ENCODE measurements at places on chromosomes 7 and 10. TPM values are rescaled to one million over a fixed set of nuclear protein-coding genes. Genes with fewer than 3 reads are reported as not detected.

OPN4 gene
- total RNA-seq = not detected

FFAR4 gene
- total RNA-seq = not detected

- no peak for DNase-seq
These were observed at the start of gene TBX20 for GRCh38 chr7:35253710-35254495. TBX20 (minus strand) TSS chr7:35254100; CDS start chr7:35253620, 480 bp downstream.

SNX10 gene
- total RNA-seq = 13.0 TPM
